Hematopoietic multipotent progenitor cell treated with erythropoietin and hydrocortisone succinate and interleukin-3 and kit ligand, for 8 days (in vitro differentiated cells): ENCODE measurements at places on chromosomes 16 and 17.

- DNase-seq = no peak
Observed at GRCh38 chr17:50765454-50766221, 1.7 kb downstream of the ANKRD40CL start.

GRCh38 chr16:19515757-19516156 is 6.1 kb downstream of the GDE1 start:
- no peak for DNase-seq

DNA sequence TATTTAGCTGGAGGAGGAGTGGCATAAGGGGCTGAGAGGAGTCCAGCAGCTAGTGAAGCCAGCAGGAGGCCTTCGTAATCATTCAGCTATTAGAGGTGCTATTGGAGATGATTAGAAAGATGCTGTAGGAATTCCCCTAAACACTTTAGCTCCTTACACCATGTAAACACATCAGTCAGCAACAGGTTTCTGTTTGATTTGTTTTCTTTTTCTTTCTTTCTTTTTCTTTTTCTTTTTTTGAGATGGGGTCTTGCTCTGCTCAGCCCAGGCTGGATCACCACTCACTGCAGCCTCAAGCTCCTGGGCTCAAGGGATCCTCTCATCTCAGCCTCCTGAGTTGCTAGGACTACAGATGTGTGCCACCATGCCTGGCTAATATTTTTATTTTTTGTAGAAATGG is 10.6 kb upstream of the SEPHS2 start:
- no peak for DNase-seq

DNA sequence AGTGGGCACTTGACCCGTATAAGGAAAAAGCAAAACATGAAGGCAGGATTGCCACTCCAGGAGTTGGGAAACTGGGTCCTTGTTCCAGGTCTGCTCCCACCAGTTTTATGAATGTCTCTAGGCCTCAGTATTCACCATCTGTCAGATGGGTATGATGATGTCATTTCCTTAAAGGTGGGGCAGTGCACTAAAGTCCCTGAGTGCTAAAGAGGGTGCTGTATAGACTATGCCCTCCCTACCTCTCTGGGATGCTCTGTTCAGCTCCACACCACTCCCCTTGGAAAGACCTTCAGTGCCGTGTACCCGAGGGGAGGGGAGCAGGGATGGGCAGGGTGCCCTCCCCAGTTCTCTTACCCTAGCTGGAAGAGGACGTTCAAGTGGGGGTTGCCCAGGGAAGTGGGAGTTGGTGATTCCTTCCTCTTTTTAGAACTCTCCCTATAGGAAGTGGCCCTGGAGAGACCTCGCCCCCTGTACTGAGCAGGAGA is 2.2 kb downstream of the LASP1 start:
- no peak for DNase-seq

- no peak for DNase-seq
Observed at GRCh38 chr17:9199571-9200551, 178.6 kb downstream of the NTN1 start.

DNA sequence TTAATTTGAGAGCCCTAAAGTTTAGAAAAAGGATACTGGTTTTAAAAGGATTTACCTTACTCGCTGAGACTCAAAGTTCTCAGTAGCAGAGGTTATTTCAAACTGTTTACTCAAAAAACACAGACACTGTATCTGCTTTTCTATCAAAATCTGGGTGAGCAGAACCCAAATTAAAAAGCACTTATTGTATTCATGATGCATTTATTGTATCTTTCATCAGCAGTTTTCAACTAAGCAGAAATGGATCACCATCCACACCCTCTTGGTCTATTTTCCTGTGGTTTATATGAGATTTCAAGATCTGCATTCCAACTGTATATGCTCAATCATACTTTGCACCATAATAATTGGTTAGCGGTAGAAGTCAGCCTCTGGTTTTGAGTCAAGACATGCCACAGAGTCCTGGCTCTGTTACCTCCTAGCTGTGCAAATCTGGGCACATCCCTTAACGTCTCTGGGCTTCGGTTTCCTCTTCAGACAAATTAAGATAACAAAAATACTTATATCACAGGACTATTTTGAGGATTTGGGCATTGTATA is 109.5 kb downstream of the ASIC2 start:
- DNase-seq = no peak

- DNase-seq = no peak
Observed at GRCh38 chr16:50692999-50693781, at the start of gene NOD2. Gene NOD2, plus strand, starts transcription at chr16:50693606. Its CDS starts 5,890 bp downstream, at chr16:50699496.

- DNase-seq = no peak
Observed at GRCh38 chr16:49443576-49443975, 70.0 kb downstream of the C16orf78 start.

GRCh38 chr17:82212331-82213250 is at the start of gene CCDC57:
Gene CCDC57, minus strand, starts transcription at chr17:82212842. Its CDS starts 10,898 bp downstream, at chr17:82201944.
- DNase-seq = peak; percentile 76

GRCh38 chr17:48478224-48479013 is 48.4 kb upstream of the SKAP1 start:
- peak; percentile 90 for DNase-seq

GRCh38 chr16:25224731-25225319 is 8.1 kb downstream of the AQP8 start:
- DNase-seq = no peak

DNA sequence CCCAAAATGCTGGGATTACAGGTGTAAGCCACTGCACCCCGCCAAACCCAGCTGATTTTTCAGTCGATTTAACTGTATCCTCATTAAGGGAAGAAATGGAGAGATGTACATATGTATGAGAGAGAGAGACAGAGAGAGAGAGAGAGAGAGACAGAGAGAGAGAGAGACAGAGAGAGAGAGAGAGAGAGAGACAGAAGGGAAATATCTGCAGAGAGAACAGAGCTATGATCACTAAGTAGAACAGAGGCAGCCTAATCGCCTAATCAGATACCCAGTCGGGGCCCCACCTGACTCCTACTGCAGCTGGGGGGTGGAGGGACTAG is 70.0 kb downstream of the RBBP6 start:
- no peak for DNase-seq

DNA sequence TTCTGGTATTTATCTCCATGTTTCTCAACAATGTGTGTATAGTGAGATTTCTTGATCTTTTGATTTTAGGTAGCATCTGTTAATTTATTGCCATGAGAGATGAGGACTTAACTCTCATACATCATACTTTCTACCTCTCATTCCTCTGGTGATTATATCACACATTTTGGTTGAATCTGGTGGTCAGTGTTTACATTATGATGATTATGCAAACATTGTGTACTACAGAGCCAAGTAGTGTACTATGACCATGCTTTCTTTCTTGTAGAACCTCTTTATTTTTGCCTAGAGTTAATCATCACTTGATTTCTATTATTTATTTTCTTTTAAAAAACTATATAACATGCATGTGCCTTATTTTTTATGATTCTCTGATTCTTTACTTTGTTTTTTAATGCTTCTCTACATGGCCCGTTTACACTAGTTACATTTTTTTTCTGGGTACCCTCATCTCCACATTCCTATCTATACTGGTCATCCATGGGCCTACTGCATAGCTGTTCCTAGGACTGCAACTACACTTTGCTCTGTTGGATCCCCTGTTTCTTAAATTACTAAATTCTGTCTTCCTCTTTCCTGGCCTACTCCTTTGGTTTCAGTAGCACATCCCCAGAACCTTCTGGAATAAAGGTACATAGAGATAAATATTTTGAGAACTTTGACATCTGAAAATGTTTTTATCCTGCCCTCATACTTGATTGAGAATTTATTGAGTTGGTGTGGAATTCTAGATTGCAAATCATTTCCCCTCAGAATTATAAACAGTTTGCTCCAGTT is 63.0 kb upstream of the LRRC37A3 start:
- DNase-seq = no peak

- DNase-seq = no peak
Observed at GRCh38 chr17:56690441-56691291, 97.2 kb downstream of the NOG start.

GRCh38 chr16:616733-617586 is 13.8 kb upstream of the WFIKKN1 start:
- no peak for DNase-seq

GRCh38 chr17:2416010-2416734 is 15.3 kb upstream of the MNT start:
- peak; percentile 84 for DNase-seq

- peak; percentile 6 for DNase-seq
Observed at GRCh38 chr17:2435862-2436261, 35.0 kb upstream of the MNT start.

- DNase-seq = no peak
Observed at GRCh38 chr16:5005916-5006315, 27.8 kb downstream of the NAGPA start.

GRCh38 chr17:17710728-17711541 is 29.7 kb downstream of the RAI1 start:
- no peak for DNase-seq

GRCh38 chr17:7266784-7267183 is 4.5 kb upstream of the CLDN7 start:
- no peak for DNase-seq

DNA sequence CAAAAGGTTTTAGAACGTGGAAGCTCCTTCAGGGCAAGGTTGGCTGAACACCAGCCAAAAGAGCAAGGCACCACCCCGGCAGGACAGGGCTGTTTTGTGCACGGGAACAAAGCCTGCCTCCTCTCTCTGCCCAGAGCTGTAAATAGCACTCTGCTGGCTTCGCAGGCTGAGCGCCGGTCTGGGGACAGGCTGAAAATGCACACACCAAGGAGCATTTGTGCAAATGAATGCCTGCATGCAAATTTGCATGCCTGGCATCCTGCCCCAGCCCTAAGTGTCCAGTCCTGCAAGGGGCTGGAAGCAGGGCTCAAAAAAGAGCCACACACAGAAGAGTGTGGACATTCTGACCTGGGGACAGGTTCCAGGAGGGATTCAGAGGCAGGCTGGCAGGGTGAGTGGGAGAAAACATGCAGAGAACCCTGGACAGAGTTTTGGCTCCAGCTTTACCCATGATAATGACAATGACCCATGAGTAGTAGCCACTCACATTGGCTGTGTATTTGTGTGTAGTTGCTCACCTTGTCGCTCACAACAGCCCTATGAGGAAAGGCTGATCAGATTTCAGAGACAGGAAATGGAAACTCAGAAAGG is 11.7 kb downstream of the ABAT start:
- DNase-seq = no peak

DNA sequence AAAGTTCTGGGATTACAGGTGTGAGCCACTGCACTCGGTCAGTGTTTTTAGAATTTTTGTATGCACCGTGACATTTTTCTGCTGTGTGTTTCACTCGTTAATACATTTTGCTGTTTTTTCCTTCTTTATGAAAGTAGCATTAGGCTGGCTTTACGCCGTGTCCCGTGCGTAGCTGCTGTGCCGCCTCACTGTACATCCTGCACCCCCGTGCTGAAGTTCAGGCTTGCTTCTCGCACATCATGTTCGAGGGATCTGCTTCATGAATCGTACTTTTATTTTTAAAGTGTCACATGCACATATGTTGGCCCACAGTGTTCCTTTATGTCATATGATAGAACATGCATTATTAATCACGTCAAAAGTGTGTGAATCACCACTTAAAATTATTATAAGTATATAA is 84.4 kb upstream of the ZNF750 start:
- no peak for DNase-seq

- no peak for DNase-seq
Observed at GRCh38 chr16:72783716-72784318, 264.1 kb downstream of the ZFHX3 start.
